ENCODE measurements at places on chromosomes 5 and 9.

- H3K4me1 ChIP-seq, result peaks cover 3% of the 10 kb centered on the region
- peaks cover 13% of the 10 kb centered on the region for H3K27me3 ChIP-seq
- H3K27ac ChIP-seq, result no peak overlapping the region
- H3K4me3 ChIP-seq, result no peak overlapping the region
- H3K36me3 ChIP-seq, result no peaks in the 10 kb centered on the region
Observed at GRCh38 chr9:76644647-76645250, 119.5 kb upstream of the PCA3 start.

DNA sequence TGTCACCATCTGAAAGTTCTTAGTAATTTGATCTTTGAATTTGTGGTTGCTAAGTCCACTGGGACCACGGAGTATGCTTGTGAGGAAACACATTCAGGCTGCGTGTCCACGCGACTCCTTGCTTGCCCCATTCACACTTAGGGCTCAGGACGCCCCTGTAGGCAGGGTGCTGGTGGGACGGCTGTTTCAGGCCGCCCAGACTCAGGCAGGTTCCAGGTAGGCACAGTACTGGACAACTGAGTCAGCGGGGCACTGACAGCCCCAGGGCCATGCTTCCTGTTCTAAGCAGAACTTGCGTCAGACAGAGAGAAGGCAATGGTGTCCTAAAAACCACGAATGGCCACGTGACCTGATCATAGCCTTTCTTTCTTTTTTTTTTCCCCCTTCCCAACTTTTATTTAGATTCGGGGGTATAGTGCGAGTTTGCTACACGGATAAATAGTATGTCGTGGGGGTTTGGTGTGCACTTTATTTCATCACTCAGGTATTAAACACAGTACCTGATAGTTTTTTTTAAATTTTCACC is 7.7 kb upstream of the RASGEF1C start:
- no peak overlapping the region for H3K4me3 ChIP-seq
- no peaks in the 10 kb centered on the region for H3K4me1 ChIP-seq
- no peaks in the 10 kb centered on the region for H3K36me3 ChIP-seq
- DNase-seq, result no peak
- no peak overlapping the region for H3K27ac ChIP-seq

- H3K27ac ChIP-seq, result no peak overlapping the region
- H3K4me1 ChIP-seq, result no peaks in the 10 kb centered on the region
- no peaks in the 10 kb centered on the region for H3K36me3 ChIP-seq
- no peak for DNase-seq
- no peaks in the 10 kb centered on the region for H3K27me3 ChIP-seq
Observed at GRCh38 chr5:174843263-174844250, 119.2 kb downstream of the MSX2 start.

DNA sequence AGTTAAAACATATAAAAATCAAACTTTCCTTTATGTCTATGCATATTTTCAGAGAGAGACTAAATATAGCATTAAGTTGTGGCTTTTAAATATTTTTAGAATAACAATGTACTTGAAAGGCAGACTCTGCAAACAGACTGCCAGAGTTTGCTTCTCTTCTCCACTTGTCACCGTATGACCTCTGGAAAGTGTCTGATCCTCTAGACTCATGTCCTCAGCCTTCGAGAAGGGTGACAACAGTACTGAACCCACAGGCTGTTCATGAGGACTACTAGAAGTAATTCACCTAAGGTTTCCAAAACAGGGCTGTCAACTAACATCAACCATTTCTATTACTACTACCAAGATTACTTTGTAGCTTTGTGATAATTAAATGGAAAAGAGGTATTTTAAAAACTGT is 167.7 kb upstream of the TBCA start:
- no peaks in the 10 kb centered on the region for H3K4me1 ChIP-seq
- H3K4me3 ChIP-seq, result no peak overlapping the region

- no peak overlapping the region for H3K4me3 ChIP-seq
- H3K27me3 ChIP-seq, result no peaks in the 10 kb centered on the region
- H3K36me3 ChIP-seq, result no peaks in the 10 kb centered on the region
- no peak for DNase-seq
Observed at GRCh38 chr5:93359960-93360305, 221.1 kb downstream of the NR2F1-AS1 start.

GRCh38 chr5:73228052-73228451 is 55.1 kb downstream of the TMEM174 start:
- H3K36me3 ChIP-seq, result no peaks in the 10 kb centered on the region
- DNase-seq, result no peak
- no peak overlapping the region for H3K4me3 ChIP-seq
- no peak overlapping the region for H3K27ac ChIP-seq
- peaks cover 61% of the 10 kb centered on the region for H3K27me3 ChIP-seq

GRCh38 chr9:109355564-109356297 is 34.9 kb upstream of the EPB41L4B start:
- DNase-seq, result no peak
- peaks cover 2% of the 10 kb centered on the region for H3K4me1 ChIP-seq
- H3K4me3 ChIP-seq, result no peak overlapping the region
- no peak overlapping the region for H3K27ac ChIP-seq
- H3K27me3 ChIP-seq, result no peaks in the 10 kb centered on the region

DNA sequence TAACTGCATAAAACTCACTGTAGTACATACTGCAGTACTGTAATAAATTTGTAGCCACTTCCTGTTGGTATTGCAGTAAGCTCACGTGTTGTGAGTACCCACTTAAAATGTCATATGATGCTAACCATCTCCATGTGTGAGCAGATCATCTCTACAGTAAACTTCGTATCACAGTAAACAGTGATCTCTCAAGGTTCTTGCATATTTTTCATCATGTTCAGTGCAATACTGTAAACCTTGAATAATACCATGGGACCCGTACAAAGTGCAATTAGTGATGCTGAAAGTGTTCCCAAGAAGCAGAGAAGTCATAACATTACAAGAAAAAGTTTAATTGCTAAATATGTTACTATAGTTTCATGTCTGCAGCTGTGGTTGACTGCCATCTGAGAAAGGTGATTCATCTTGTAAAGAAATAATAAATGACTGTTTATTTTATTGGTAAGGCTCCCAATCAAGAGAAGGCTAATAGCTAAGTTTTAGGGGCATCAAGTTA is 253.8 kb upstream of the POU5F2 start:
- H3K4me3 ChIP-seq, result no peak overlapping the region
- DNase-seq, result no peak
- no peak overlapping the region for H3K27ac ChIP-seq
- peaks cover 3% of the 10 kb centered on the region for H3K4me1 ChIP-seq
- H3K36me3 ChIP-seq, result no peaks in the 10 kb centered on the region
- no peaks in the 10 kb centered on the region for H3K27me3 ChIP-seq

GRCh38 chr5:153883854-153884611 is 154.7 kb downstream of the FAM114A2 start:
- H3K27ac ChIP-seq, result no peak overlapping the region
- H3K27me3 ChIP-seq, result no peaks in the 10 kb centered on the region
- H3K36me3 ChIP-seq, result no peaks in the 10 kb centered on the region
- H3K4me1 ChIP-seq, result no peaks in the 10 kb centered on the region
- no peak overlapping the region for H3K4me3 ChIP-seq

DNA sequence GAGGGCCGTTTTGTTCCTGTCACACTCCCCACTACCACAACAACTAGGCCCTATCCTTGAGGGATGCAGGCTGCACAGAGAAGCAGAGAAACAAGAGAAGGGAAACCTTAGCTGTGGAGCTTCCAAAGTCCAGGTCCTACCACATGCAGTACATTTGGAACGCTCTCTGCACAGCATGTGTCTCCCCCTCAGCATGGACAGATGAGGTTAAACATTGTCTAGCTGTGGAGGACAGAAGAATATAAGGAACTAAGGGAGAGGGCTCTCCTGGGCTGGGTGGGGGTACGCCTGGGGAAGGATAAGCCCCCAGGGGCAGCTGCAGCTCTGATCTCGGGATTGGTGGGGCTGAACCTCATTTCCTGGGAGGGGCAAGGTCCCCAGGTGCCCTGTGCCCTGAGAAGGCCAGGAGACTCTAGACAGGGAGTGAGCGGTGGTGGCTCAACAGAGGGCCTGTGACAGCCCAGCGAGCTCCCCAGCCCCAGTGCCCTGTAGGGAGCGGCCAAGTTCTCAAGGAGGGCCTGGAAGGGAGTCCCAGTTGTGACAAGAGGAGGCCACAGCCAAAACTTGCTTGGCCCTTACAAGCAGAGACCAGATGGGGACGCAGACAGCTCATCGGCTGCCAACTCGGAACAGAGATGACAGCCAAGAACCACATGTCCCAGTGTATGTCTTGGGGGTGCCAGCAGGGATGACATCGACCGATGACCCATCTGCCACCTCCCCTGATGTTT is 30.1 kb downstream of the TSPAN17 start:
- peaks cover 38% of the 10 kb centered on the region for H3K27me3 ChIP-seq
- H3K27ac ChIP-seq, result no peak overlapping the region
- no peak overlapping the region for H3K4me3 ChIP-seq
- H3K36me3 ChIP-seq, result no peaks in the 10 kb centered on the region
- DNase-seq, result no peak

DNA sequence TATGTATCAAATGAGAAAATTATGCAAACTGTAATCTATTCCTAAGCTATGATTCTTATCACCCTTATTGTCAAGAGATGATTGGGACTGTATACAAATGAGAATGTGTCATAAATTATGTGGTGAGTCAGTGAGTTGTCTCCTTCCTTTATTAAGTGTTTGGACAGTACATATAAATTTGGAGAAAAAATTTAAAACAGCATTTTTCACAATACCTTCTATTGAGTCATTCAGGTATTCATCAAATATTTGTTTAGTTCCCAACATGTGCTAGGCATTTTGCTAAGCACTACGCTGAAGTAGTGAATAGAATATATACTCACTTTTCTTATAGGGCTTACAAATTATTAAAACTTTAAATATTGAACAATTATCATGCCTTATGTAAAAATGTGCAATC is 36.3 kb upstream of the PTPRD start:
- no peak overlapping the region for H3K27ac ChIP-seq
- no peaks in the 10 kb centered on the region for H3K4me1 ChIP-seq
- no peak overlapping the region for H3K4me3 ChIP-seq
- H3K36me3 ChIP-seq, result no peaks in the 10 kb centered on the region
- DNase-seq, result no peak
- H3K27me3 ChIP-seq, result no peaks in the 10 kb centered on the region

GRCh38 chr9:12798066-12798770 is 23.4 kb downstream of the LURAP1L start:
- H3K4me1 ChIP-seq, result no peaks in the 10 kb centered on the region
- DNase-seq, result no peak
- H3K27ac ChIP-seq, result no peak overlapping the region
- no peak overlapping the region for H3K4me3 ChIP-seq

DNA sequence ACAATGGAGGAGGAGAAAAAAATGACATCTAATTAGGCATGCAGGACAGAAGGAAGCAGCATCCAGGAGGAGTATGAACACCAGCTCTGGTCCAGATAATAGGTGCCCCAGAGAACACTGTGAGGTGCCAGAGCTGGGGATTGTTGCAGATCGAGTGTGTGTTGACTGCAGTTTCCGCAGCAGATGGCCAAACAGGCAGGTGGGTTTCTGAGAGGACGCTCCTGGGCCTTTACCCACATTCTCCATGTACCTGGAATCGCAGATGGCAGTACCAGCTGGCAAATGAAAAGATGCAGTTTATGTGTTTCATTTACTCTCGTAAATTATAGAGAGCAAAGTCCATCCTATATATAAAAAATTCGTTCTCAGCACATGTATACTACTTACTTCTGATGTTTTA is 182.2 kb upstream of the ISL1 start:
- DNase-seq, result no peak
- no peak overlapping the region for H3K27ac ChIP-seq
- no peaks in the 10 kb centered on the region for H3K4me1 ChIP-seq

GRCh38 chr5:65796751-65797316 is 74.8 kb downstream of the NLN start:
- no peak overlapping the region for H3K27ac ChIP-seq
- peaks cover 10% of the 10 kb centered on the region for H3K4me1 ChIP-seq
- no peak for DNase-seq
- H3K27me3 ChIP-seq, result no peaks in the 10 kb centered on the region

DNA sequence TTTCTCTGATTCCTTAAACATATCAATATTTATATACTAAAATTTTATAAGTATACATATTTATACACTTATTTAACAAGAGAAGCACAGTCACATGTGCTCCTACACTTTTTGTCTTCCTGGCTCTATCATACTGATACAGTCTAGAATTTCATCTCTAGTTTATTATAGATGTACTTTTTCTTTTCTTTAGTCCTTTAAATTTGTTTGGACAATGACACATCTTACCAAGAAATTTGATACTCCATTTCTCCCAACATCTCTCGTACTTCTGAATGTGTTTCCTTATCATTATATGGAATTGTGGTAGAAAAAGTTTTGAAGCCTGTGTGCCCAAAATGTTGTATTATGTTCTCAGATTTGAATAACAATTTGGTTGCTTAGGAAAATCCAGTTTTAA is 104.6 kb downstream of the DMRT2 start:
- no peak overlapping the region for H3K4me3 ChIP-seq
- no peaks in the 10 kb centered on the region for H3K36me3 ChIP-seq
- no peak overlapping the region for H3K27ac ChIP-seq
- H3K4me1 ChIP-seq, result no peaks in the 10 kb centered on the region

DNA sequence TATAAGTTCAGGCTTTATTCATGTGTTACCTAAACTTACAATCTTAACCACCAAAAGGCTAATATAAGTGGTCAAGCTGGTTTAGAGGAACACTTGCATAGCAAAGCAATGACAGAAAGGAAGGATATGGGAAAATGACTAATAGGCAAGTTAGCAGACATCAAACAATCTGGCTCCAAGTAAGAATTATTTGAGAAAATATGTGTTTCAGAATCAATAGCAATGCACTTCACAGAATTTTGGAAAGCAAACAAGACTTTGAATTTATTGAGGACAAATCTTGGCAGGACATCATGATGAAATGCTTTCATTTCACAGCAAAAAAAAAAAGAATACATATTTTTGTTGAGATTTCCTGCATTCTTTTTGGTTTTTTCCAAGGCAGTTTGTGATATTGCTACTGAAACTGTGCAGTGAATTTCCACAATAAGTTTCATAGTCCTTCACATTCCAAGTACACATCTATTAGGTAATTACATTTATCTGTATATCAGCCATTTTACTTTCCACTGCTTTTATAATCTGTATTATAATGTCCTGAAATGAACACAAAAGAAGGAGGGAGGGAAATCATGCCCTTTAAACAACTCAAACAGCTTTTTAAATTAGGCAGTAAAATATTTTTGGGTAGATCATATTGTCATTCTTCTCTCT is 417.9 kb downstream of the NR2F1-AS1 start:
- H3K27ac ChIP-seq, result no peak overlapping the region
- H3K27me3 ChIP-seq, result no peaks in the 10 kb centered on the region
- no peaks in the 10 kb centered on the region for H3K36me3 ChIP-seq
- H3K4me1 ChIP-seq, result no peaks in the 10 kb centered on the region
- H3K4me3 ChIP-seq, result no peak overlapping the region
- no peak for DNase-seq

- no peaks in the 10 kb centered on the region for H3K36me3 ChIP-seq
- no peak for DNase-seq
- no peak overlapping the region for H3K27ac ChIP-seq
- no peaks in the 10 kb centered on the region for H3K27me3 ChIP-seq
Observed at GRCh38 chr5:21121213-21121612, 1133.2 kb upstream of the CDH18 start.

Measured in T-helper 2 cell treated with Interferon-gamma antibody and Interleukin-4, amounts not matched to agents 5 μg/mL and 100 μg/mL, for 36 hours (primary cell).